Esophagus squamous epithelium (tissue), 5 donors: ENCODE measurements at places on chromosomes 12 and 14.

GRCh38 chr14:49303946-49304516 is 282.1 kb downstream of the RPS29 start:
- DNase-seq, result no peak

- no peak for DNase-seq
Measured at GRCh38 chr12:131894981-131895639, 688 bp downstream of the ULK1 start.

DNA sequence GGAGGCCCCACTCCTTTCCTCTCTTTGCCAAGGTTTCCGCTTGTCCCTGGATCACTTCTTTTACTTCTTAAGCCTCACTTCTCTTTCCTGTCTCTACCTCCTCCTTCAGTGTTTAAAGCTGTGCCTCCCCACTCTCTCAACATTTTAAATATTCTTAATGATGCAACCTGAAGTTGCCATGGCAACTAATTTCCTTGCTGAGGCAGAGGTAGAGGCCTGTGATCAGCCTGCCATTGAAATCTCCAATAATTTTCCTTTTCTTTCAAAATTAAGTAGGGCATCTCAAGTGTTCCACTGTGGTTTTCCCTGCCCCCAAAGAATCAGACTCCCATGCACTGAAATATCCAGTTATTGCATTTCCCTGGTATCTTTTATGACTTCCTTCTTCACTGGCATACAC is 108.6 kb upstream of the VRK1 start:
- no peak for DNase-seq

GRCh38 chr12:95074766-95075165 is 1.3 kb upstream of the NR2C1 start:
- no peak for DNase-seq

DNA sequence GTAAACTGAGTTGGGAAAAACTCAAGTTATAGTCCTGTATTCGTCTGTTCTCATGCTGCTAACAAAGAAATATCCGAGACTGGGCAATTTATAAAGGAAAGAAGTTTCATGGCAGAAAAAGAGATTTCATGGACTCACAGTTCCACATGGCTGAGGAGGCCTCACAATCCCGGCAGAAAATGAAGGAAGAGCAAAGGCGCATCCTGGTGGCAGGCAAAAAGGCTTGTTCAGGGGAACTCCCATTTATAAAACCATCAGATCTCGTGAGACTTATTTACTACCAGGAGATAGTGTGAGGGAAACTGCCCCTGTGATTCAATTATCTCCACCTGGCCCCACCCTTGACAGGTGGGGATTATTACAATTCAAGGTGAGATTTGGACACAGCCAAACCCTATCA is 292.6 kb upstream of the SYT1 start:
- DNase-seq, result no peak
